Effector CD8-positive, alpha-beta T cell (primary cell): ENCODE measurements at places on chromosomes 6 and 20.

DNA sequence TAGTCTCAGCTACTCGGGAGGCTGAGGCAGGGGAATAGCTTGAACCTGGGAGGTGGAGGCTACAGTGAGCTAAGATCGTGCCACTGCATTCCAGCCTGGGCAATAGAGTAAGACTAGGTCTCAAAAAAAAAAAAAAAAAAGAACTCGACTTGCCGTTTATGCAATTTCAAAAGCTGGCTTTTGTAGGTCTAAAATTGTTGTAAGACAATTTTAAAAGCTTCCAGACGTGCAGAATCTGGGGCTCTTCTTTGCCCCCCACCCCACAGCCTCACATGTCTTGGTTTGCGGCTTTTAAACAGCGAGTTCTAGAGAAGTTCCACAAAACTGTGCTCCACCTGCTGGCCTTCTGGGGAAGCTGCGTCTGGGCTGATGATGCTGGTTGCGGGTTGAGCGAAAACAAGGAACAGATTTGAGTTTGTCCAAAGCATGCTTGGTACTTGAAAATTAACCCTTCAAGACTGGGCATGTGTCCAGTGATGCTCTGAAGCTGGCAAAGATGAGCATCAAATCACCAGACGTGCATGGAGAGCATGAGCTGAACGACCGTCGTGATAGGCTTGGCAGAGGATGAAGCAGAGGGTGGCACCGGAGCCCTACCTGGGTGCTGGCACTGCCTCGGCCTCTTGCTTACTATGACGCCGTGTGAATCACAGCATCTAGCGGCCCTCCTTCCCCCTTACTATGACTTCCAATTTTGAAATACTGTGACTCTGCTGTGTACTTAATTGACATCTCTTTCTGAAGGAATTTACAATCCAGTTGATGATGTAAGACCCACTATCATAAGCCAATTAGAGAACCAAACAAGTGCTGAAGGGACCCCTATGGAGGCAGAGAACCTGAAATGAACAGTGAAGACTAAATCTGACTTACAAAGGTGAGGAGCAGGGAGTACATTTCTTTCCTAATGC, 171.4 kb downstream of the GMPR start:
- peak; percentile 6 for DNase-seq

GRCh38 chr6:142757852-142758628, 186.9 kb downstream of the HIVEP2 start:
- DNase-seq, result no peak

DNA sequence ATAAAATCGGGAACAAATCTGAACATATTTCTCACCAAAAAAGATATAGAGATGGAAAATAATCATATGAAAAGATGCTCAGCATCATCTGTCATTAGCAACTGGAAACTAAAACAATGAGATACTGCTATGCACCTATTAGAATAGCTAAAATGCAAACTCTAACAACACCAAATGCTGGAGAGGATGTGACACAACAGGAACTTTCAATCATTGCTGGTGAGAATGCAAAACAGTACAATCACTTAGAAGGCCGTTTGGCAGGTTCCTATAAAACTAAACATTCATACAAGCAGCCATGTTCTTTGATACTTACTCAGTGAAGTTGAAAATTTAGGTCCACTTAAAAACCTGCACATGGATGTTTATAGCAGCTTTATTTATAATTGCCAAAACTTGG, 67.0 kb downstream of the FAM50B start:
- DNase-seq, result no peak

GRCh38 chr20:43909720-43910119, 4.9 kb upstream of the TOX2 start:
- no peak for DNase-seq

DNA sequence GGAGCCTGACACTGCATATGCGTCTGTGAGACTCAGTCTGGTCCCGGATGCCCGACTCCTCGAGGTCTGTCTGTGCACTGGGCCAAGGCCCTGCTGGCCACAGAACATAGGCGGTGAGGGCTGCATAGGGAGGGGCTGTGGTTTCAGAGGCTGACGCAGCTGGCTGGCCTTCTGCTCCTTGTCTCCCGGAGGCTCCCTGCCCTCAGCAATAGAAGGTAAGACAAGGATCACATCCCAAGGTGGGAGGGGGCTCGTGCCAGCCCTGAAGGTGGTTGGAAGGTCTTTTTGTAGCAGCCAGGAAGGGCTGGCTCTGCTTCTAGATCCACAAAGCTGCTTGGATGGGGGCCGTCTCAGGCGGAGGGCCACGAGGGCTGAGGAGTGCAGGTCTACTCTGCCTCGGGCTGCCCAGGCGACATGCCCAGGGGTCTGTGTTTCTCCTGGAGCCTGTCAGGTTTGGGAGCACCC, 239.8 kb upstream of the SULF2 start:
- DNase-seq, result no peak
